Foreskin melanocyte (primary cell): ENCODE measurements at places on chromosomes 7 and 10.

- DNase-seq = no peak
These were observed 181.5 kb upstream of the PODXL start for GRCh38 chr7:131737746-131738465.

GRCh38 chr7:130114776-130115175 lies 44.4 kb downstream of the KLHDC10 start:
- DNase-seq = no peak

- no peak for DNase-seq
These were observed 95.1 kb downstream of the ITGA8 start for GRCh38 chr10:15624401-15625196.

GRCh38 chr7:82805527-82805960 lies 357.1 kb downstream of the PCLO start:
- DNase-seq = peak; percentile 68

- DNase-seq = no peak
These were observed 72.3 kb downstream of the ICA1 start for GRCh38 chr7:8189625-8190024.

DNA sequence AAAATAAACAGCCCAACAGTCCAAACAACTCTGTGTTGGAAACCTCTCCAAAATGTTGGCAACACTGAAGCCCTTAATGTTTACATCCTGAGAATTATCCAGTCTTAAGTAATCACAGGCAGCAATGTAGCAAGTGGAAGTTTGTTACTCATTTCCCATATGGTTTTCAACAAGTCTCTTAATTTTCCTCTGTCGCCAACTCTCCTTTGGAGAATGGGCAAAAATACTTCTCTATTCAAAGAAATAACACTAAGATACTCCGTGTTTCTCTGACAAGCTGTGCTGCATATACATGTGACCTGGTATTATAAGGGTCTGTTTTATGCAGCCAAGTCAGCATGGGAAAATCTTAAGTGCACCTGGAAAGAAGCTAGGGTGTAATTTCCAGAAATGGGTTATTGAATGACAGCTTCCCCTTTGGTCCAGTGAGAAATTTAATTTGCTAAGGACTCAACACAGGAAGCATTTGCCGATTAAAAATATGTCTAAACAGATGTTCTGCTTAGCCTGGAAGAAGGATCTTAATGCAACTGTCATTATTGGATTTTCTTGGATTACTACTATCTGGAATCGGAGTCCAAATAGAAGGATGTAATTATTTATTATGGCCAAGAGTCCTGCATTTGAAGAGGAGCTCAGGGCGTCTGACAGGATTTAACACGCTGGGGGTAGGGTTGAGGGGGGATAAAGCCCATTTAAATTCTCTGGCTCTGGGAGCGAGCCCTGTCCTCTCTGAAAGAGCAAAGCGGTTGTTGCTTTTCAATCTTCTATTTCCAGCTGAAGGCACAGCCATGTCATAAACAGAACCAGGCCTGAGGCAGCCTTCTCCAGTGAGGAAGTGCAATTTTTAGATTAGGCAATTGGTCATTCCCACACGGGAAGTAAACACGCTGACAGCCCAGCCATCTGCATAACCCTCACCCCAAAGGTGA lies 73.1 kb downstream of the TLL2 start:
- no peak for DNase-seq

DNA sequence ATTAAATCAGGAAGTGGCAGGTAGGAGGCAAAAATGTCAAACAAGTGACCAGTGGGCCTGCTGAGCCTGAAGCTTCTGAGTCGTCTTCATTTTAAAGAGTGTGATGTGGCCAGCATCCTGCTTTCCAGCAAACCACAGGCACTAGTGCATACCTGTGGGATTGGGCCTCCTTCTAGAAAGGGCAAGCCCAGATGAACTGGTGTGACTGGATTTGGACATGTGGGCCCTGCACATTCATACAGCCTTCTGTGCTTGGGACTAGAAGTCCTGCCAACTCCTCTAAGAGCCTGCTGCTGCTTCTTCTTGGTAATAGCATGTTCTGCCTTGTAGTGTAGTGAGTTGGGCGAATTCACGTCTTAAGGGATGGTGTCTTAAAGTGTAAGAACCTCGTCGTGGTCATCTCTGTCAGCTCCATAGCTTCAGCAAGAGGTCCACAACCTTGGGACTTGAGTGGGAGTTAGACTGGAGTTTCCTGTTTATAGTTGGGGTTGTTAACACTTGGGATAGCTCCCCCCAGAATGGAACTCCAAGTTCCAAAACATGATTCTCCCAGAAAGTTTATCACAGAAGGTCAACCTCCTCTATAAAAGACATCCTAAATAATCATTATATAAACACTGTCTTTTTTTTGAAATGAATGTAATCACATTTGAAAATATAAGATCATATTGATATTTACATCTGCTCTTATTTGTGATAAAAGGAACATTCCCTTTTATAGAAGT lies 11.2 kb downstream of the BMPER start:
- DNase-seq = no peak

- DNase-seq = no peak
These were observed 39.2 kb upstream of the CTTNBP2 start for GRCh38 chr7:117912421-117912820.

DNA sequence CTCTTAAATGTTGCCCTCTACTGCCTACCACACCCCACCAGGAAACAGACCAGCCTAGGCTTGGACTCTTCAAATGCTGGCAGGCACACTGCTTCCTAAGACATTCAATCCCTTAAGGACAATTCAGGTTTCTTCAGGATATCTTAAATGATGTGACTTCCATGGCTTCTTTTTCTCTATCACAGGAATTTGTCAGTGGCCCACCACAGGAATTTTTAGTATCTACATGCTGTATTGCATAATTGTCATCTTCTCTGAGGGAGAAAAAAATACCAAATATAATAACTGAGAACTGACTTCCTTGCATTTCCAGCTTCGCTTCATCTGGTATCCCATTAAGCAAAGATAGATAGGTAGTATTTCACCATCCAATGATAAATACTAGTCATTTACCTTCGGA lies 129.3 kb downstream of the WNT2 start:
- no peak for DNase-seq

DNA sequence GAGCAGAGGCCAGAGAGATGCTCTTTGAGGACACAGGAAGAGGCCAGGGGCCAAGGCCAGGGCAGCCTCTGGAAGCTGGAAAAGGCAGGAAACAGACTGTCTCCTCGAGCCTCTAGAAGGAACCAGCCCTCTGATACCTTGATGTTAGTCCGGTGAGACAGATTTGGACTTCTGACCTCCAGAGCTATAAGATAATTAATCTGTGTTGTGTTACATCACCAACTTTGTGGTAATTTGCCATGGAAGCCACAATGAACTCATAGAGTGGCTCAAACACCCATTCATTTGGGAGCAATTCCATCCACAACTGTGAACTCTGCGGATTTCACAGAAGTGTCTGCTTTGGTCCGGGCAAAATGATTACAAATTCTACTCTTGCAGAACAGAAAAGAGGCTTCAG lies 48.7 kb downstream of the OAT start:
- DNase-seq = no peak

- DNase-seq = no peak
These were observed 108.1 kb downstream of the ITGB8 start for GRCh38 chr7:20438694-20439376.

DNA sequence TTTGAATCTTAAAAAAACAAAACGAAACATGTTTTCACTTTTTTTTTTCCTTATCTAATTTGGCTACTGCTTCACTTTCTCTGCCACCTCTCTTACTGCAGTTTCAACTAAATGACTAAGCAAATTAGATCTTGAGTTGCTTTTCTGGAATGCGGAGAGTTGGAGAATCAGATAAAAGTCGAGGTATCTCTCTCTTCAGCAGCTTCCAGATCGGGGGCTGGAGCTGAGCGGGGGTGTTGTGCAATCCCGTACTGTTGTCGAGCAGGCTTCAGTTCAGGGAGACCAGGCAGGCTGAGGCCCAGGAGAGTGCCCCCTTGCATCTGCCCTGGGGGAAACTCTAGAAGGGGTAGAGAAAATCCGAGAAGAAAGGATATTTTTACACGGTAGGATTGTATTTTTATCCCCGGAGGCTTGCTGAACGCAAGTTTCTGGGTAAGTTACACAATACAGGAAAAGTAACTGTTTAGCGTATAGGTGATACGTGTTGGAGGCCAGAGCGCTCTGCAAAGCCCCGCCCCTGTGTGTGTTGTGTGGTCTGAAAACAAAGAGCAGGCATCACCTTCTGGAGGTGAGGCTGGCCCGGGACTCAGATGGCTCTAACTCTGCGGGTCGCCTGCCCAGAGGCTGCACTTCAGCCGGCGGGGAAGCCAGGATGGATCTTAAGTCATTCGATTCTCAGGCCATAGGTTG lies 116.6 kb downstream of the KLF6 start:
- no peak for DNase-seq

- DNase-seq = no peak
These were observed 91.5 kb downstream of the JAZF1 start for GRCh38 chr7:28088901-28089714.

GRCh38 chr10:100004805-100005510 lies 4.8 kb downstream of the DNMBP start:
- no peak for DNase-seq

GRCh38 chr7:94252971-94253370 lies 141.7 kb upstream of the COL1A2 start:
- no peak for DNase-seq

DNA sequence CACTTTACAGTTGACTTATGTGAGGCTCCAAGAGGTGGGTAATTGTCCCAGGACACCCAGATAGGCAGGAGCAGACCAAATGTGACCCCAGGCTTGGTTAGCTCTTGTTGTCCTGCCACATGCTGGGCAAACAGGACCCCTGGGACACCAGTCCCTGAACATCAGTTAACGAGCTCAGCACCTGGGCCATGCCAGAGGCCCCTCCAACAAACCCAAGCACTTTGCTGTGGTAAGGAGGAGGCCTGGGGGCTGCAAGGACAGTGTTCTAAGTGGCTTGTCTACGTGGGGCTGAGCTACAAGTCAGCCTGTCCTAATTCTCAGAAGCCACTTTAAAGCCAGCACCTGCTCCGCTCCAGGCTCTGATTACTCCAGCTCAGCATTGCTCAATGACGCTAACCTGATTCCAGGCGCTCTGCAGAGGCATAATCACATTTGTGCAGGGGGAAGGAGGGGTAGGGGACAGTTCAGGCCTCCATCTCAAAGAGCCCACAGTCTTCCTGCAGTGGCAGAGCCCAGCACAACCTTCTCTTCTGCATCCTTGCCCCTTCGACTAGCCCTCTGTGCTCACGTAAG lies 57.2 kb downstream of the DDC start:
- no peak for DNase-seq

DNA sequence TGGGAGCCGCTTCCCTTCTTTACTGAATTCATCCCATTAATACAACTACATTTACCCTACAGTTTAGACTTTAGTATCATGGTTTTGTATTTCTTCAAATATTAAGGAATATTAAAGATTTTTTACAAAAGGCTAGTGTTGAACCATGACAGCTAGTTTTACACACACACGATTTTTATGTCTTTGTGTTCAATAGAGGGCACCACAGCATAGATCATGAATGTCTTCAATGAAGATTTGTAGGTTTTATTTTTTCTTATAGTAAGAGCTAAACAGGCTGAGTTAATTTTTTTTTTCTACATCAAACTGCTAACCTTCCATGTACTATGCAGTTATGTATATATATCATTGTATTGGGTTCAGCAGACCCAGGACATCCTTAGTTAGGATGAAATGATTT lies 76.9 kb downstream of the SNX10 start:
- DNase-seq = no peak

DNA sequence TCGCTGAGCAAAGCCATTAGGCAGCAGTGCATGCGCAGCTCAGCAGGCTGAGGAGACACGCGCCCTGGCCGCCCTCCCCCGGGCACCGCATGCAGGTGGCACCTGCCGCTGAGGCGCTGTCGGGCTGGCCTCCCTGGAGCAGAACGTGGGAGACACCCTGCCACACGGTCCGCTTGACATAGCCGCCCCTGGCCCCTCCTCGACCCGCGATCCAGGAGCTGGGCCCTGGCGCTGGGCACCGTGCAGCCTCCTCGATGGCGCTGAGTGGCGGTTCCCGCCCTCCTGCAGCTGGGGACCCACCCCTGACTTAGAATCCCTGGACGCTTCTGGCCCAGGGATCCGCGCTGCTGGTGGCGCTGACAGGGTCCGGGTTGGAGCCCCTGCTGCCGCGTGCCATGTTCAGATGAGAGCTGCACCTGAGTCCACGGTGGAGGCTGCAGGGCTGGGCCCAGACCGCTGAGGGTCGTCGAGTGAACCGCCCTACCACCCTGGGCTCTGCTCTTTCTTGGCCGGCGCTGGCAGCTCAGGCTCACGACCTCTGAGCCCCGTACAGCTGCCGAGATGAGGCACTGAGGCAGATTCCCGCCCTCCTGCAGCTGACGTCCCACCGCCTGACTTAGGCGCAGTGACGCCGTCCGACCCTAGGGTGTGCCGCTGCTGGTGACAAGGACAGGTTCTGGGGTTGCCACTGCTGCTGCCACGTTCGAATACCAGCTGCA lies 116.8 kb downstream of the OR13A1 start:
- no peak for DNase-seq

DNA sequence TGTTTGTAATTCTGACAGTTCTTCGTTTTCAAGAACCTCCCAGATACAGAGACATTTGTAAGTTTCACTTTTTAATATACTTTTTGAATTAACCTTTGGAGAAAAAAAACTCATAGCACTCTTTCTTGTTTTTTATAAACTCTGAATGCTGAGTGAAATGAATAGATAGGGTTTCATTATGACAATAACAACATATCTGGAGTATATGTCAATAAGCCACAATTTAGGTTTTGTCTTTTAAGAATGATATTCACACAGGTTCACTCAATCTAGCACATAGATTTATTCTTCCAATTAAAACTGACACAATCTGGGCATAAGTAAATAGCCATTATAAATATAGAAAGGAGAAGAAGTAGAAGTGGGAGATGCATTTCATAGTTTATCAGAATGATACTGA lies 21.7 kb downstream of the ABCA13 start:
- no peak for DNase-seq

DNA sequence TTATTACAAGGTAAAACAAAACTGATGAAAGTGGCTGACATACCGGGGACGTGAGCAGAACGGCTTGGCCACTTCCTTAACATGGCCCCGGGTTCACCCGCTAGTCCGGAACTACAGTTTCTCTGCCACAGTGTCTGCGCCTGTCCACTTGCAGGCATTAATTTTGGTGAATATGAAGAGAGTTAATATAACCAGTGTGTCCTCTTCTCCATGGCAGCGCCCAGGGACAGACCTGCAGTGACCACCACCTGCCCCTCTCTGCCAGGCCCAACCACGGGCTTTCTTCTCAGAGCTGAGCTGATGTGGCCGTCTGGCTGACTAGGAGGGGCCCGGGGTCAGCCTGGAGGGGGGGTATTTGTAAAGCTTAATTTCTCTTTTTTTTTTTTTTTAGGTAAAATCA lies 1.1 kb upstream of the NDUFB2 start:
- DNase-seq = no peak

GRCh38 chr10:84335516-84335915 lies 7.1 kb downstream of the CCSER2 start:
- DNase-seq = no peak

GRCh38 chr7:131152766-131153165 lies 174.9 kb upstream of the MKLN1 start:
- no peak for DNase-seq

- no peak for DNase-seq
These were observed 4.7 kb upstream of the ITPRIP start for GRCh38 chr10:104342941-104343411.

- DNase-seq = no peak
These were observed 743 bp downstream of the MKI67 start for GRCh38 chr10:128125416-128125943.
